ENCODE measurements at places on chromosomes 1 and 21. TPM values are rescaled to one million over a fixed set of nuclear protein-coding genes. Genes with fewer than 3 reads are reported as not detected.

Gene PALMD
- total RNA-seq: 0.46 TPM

Gene ANGPTL3
- not detected for total RNA-seq

Gene FAM78B
- total RNA-seq: 0.35 TPM

Gene SLC5A3
- 2.0 TPM for total RNA-seq

Gene KRTAP19-1
- total RNA-seq: not detected

Gene NCF2
- 1.1 TPM for total RNA-seq

Data from A549 treated with GW870086 at 1 μM for 4 hours (cell line).